B cell (primary cell): ENCODE measurements at places on chromosomes 5 and 9. TPM values are rescaled to one million over a fixed set of nuclear protein-coding genes. Genes with fewer than 3 reads are reported as not detected.

The SH3TC2 gene
- not detected in 2 replicates for total RNA-seq

The CDH12 gene
- not detected in 2 replicates for total RNA-seq

The BNC2 gene
- not detected in 2 replicates for total RNA-seq

The SHC3 gene
- 0.05 TPM in 1 of 2 replicates, not detected in the other for total RNA-seq

The N4BP3 gene
- total RNA-seq, result 47.2 and 48.7 TPM in 2 replicates
